Stimulated activated naive CD4-positive, alpha-beta T cell (primary cell): ENCODE measurements at places on chromosomes 5 and 9.

DNA sequence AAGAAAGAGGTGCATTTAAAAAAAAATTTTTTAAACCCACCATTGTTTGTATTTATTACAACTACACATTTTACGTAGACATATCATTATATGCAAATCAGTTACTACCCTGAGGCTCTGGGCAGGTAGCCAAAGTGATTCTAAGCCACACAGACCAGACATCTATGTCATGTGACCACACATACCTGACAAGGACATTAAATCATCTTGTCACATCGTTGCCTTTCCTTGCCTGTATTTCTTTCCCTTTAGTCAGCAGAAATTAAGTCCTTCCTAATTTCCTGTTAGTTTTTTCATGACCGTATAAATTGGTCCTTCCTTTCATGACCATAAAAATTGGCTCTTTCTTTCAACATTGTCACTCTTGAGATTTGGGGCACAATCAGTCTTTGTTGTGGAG is 134.2 kb upstream of the MARCHF11 start:
- no peak for DNase-seq

DNA sequence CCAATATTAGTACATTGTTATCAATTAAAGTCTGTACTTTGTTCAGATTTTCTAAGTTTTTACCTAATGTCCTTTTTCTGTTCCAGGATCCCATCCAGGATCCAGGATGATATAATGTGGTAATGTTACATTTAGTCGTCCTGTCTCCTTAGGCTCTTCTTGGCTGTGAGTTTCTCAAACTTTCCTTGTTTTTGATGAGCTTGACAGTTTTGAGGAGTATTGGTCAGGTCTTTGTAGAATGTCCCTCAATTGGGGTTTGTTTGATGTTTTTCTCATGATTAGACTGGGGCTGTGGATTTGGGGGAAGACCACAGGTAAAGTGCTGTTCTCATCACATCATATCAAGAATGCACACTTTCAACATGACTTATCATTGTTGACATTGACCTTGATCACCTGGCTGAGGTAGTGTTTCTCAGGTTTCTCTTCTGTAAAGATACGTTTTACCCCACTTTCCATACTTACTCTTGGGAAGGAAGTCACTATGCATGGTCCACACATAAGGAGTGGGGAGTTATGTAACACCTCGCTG is 9.6 kb downstream of the NDFIP1 start:
- DNase-seq, result no peak

- DNase-seq, result no peak
These were observed 31.7 kb downstream of the ZDHHC11 start for GRCh38 chr5:819078-819477.

DNA sequence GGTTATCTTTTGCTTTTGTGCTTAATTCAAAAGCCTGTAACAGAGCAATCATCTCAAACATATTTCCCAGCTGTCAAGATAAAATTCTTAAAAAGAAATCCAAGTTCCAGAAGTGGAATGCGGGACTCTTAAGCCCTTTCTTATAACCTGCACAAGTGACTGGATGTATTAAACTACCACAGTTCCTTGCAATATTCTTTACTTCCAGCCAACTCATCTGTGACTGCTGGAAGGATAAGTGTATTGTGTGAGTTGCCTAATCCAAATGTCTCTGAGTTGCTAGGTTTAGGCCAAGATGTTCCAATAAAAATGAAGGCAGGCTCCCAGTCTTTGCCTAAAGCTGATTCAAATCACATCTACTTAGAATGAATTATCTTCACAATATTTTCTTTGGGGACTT is 159.2 kb upstream of the SLC24A2 start:
- DNase-seq, result no peak
